Stimulated activated CD4-positive, alpha-beta T cell treated with anti-CD3 and anti-CD28 coated beads, Interleukin-1b, Interleukin-23, amount 100 ng/mL, for 48 hours (primary cell): ENCODE measurements at places on chromosomes 5 and 9.

- DNase-seq = peak; percentile 6
Measured at GRCh38 chr5:146048994-146049703, 56.2 kb downstream of the PLAC8L1 start.

- no peak for DNase-seq
Measured at GRCh38 chr5:163079618-163080017, 357.8 kb upstream of the CCNG1 start.

DNA sequence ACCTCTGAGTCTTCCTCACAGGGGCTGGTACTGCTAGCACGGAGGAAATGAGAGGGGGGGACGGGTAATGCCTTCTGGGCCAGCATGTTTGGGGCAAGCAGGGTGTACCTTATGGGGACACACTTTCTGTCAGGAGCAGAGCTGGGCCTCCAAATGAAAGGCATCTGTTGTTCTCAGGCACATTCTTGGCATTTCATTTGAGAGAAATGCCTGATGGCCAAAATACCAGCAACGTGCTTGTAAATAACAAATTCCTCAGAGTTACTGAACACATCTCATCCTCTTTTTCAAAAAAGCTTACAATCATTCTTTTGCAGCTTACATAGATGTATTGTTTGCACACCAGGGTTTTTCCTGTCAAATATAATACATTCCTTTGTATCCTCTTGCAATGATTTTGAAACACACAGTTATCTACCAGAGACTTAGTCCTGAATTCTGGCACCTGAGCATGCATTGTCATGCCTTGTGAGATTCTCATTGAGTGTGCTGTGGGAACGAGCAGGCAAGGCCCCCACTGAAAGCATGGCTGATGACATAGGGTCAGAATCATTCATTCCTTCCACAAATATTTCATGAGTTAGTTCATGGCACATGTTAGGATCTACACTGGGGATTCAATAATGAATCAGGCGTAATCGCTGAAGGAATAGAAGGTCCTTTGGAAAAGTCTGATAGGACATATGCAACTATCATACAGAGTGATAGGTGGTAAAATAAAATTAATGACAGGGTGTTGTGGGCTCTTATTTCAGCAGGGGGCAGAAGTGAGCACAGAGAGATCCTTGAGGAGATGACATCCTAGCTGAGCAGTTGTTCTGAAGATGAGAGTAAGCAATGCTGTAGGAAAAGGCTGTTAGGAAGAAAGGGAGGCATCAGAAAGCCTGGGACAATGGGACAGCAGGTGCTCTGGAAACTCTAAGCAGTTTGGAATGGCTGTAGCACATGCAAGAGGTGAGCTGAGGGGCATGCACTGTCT lies 260.9 kb upstream of the TUT7 start:
- no peak for DNase-seq

DNA sequence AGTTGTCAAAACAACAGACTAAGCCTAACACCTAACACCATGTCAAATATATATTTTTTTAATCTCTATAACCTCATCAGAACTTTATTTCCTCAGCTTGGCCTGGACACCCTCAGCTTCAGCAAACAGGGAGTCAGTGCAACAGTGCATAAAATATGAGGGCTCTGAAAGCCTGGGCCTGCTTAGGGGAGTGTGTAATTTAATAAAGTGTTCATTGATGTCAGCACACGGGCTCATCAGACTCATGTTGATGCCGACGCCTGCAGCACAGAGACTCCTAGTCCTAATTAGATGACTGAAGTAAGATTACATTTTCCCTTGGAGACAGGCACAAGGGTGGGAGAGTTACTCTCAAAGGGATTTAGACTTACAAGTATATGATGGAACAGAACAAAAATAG lies 37.8 kb downstream of the CDH10 start:
- DNase-seq = no peak

- peak; percentile 30 for DNase-seq
Measured at GRCh38 chr9:35258660-35259474, 97.1 kb downstream of the UNC13B start.

DNA sequence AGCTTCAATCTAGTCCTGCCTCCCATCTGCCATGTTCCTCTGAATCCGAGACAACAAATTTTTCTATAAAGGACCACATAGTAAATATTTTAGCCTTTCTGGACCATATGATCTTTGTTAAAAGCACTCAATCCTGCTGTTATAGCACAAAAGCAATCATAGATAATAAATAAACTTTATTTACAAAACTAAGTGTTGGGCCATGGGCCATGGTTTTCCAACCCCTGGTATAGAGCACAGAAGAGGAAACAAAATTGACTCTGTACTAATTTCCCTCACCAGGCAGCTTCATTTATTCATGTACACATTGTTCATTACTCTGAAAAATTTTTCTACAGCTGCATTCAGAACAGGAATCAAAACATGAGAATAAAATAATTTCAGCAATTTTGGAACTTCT lies 288.9 kb downstream of the AGTPBP1 start:
- DNase-seq = no peak

DNA sequence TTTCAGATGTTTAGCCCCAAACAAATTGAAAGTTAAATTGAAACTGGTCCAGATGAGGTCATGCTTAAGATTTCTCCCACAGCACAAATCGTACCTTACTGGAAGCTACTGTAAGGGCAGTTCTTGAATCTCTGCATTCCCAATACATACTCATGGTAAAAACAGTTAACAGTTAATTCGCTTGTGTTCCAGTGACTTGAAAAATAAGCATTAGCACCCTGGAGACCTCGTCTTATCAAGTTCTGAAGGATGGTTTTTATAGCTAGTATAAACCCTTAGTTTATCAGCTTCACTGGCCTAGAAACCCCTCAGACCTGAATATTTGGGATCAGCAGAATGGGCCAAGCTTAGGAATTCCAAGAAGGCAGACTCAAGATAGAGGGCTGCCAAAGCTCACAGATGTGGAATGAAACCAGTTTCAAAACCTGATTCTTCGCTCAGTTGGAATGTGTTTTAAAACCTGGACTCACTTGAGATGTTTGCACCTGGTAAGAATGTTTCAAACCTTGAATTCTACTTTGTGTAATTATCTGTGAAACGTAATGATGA lies 103.6 kb downstream of the C9orf152 start:
- DNase-seq = no peak

DNA sequence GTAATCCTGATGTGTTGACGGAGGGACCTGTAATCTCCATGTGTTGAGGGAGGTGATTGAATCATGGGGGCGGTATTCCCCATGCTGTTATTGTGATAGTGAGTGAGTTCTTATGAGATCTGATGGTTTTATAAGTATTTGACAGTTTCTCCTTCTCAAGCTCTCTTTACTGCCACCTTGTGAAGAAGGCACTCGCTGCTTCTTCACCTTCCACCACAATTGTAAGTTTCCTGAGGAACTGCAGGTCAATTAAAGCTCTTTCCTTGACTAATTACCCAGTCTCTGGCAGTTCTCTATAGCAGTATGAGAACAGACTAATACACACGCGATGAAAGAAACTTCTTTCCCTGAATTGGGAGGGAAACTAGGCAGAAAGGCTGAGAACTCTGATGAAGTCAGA lies 141.1 kb upstream of the RAD23B start:
- no peak for DNase-seq

- DNase-seq = no peak
Measured at GRCh38 chr9:134564431-134565170, 77.0 kb upstream of the COL5A1 start.

- DNase-seq = no peak
Measured at GRCh38 chr5:152864447-152864846, 459.4 kb upstream of the NMUR2 start.

DNA sequence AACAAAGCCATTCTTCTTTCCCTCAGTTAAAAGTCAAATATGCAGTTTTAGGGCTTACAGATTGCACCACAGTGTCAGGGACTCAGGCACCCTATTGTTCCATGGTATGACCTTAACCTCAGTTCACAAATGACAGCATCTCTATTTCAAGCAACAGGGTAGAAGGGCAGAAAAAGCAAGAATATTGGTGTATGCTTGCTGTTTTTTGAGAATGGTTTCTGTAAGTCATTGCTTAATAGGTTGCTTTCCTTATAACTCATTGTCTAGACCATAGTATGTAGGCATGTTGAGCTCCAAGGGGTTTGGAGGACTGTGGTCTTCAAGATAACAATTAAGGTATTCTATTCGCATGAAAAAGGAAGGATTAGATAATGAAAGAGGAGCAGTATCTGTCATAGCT lies 183.5 kb upstream of the EDIL3 start:
- DNase-seq = no peak

GRCh38 chr5:99033014-99033900 lies 104.5 kb upstream of the CHD1 start:
- DNase-seq = no peak

DNA sequence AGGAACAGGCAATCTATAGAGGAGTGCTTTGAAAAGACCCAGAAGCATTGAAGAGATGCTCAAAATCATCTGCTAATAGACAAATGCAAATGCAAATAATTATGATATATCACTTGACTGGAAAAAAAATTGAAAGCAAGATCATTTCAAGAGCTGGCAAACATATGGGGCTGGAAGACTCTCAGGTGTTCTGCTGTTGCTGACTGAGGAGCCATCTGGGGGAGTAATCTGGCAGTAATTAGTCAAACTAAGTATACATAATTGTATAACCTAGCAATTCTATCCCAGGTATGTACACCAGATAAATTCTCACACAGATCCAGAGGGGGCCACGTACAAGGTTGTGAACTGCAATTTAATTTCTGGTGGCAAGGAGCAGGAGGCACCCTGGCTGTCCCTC lies 4.6 kb upstream of the HMHB1 start:
- DNase-seq = no peak

- DNase-seq = no peak
Measured at GRCh38 chr9:248278-248961, 33.8 kb downstream of the DOCK8 start.

- no peak for DNase-seq
Measured at GRCh38 chr9:70160686-70161600, 97.8 kb upstream of the SMC5 start.

GRCh38 chr5:146205499-146206202 lies 2.2 kb downstream of the RBM27 start:
- no peak for DNase-seq

GRCh38 chr5:14663734-14664269 lies 716 bp upstream of the OTULIN start:
- DNase-seq = no peak

DNA sequence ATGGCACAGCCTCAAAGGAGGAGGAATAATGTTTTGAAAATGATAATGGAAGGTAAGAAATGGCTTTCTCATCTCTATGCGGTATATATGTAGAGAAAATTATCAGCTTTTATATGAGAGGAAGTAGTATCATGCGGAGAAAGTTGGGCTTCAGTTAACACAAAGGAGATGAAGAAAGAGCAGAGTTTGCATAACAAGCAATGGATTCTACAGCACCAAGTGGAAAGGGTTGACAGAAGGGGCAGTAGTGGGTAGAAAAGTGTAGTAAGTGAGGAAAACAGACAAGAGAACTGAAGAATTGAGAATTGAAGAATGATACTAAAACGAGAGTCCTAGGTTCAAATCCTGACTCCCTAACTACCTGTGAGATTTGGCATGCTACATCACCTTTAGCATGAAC lies 51.0 kb downstream of the GNG10 start:
- DNase-seq = no peak
